ENCODE measurements at places on chromosomes 2 and 18.

DNA sequence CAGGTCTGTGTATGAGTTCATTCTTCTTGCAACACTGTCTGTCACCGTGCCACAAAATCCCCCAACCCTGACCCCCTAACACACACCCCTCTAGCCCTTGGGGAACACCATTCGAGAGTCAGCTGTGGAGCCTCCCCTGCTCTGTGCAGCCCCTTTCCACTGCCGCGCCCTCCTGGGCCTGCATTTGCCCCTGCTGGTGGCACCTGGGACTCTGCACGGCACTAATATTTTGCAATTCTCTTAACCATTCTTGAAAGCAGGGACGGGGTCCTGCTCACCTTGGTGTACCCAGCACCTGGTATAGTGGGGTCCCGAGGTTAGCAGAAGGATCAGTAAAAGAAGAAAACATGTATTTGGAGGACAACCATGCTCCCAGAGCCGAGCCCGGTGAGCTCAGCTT, 124.0 kb downstream of the HDAC4 start:
- DNase-seq = no peak

DNA sequence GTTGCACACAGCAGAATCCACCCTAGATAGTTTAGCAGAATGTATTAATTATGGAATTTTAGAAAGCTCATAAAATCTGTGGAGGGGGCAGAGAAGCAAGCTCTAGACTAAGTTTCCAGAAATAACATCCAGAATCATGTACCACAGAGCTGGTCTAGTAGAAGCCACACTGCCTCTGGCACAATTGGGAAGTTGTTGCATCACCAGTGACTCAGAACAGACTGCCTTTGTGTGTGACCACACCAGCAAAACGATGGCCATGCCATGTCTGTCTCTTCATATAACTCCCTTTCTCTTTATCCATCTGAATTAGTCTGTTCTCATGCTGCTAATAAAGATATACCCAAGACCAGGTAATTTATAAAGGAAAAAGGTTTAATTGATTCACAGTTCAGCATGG, 158.9 kb downstream of the CCDC148 start:
- DNase-seq = no peak

DNA sequence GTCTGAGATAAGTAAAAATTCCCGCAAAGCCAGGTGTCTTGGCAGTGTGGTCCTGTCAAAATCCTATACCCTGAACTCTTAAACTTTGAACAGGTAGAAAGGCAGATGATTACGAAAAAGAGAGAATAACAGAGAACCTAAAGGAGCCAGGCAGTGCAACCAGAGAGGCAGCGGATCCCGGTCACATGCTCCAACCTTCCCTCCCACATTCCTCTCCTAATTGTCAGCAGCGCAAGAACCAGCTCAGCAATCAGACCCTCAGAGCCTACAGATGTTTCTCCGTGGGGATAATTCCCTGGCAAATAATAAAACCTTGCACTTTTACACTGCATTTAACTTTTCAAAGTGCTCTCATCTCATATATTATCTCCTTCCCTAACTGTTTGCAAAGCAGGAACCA, 124.8 kb downstream of the EPHA4 start:
- no peak for DNase-seq

DNA sequence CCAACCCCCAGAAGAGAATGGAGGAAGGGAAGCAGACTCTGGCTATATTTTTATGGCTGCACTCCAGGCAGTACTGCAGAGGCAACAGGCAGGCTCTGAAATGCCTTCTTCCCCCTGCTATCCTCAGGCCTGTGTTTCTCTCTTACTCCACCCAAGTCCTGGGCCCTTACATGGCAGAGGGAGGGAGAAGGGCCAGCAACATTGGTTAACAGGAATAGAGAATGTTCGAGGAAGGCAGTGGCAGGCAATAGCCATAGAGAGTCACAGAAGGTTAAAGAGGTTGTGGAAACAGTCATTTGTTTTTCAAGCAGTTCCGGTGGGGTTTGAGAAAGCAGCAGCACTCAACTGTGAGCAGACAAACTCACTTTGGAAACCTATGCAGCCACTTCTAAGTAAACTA, 15.1 kb upstream of the DARS1 start:
- no peak for DNase-seq

- DNase-seq = no peak
These were observed 9.3 kb downstream of the HADHA start for GRCh38 chr2:26235089-26235488.

GRCh38 chr18:45498287-45498658, 117.0 kb upstream of the SLC14A2 start:
- DNase-seq = no peak

- no peak for DNase-seq
These were observed 40.1 kb downstream of the MTCL1 start for GRCh38 chr18:8745355-8746014.

DNA sequence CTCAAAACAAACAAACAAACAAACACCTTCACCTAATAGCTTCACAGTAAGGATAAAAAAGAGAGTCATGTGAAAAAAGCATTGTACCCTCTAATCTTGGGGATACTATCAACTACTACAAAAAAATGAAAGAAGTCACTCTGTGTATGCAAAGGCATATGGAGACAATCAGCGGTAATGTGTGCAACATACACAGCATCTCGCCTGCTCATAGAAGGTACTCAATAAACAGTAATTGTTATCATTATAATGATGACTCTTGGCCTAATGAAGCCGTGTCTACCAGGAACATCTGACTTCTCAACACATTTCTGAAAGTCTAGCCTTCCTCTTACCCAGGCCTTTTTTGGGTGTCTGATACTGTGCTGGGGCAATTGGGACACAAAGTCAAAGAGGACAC, 55.3 kb downstream of the MYCN start:
- no peak for DNase-seq
